ENCODE measurements at places on chromosomes 7 and 10.

DNA sequence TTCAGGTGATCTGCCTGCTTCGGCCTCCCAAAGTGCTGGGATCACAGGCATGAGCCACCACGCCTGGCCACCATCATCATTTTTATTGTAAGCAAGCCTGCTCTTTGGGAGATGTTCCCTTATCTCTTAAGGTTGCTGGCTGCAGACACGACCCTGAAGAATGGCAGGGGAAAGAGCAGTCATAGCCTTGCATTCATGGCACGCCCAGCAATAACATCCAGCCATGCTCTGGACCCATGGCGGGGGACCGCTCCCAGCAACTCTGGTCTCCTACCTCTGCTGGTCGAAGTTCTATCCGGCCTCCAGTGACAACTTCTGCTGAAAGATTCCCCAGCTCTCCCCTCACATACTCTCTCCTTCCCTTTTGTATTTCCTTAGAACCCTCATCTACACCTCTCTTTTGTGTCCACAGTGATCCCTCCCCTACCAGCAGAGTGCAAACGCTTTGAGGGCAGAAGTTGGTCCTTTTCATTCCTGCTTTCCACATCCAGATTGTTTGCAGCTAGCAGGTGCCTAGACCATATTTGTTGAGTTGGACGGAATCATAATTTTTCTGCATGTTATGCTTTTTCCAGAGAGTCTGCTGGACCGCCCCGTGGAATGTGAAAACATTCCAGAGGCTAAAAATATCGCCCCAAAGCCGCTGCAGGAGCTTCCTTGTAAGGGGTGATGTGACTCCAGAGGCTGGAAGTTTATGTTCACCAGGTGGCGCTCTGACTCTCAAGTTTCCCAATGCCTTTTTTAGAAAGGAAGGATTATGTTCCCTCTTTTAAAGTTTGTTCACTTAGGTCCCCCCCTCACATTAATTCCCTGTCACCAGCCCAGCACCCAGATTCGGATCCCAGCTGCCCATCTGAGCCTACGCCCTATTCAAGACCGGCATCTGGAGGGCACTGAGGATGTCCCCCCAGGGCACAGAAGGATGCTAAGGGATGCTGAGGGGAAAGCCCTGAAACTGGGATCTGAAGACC, 4.3 kb upstream of the MARVELD1 start:
- peak; percentile 72 for DNase-seq

DNA sequence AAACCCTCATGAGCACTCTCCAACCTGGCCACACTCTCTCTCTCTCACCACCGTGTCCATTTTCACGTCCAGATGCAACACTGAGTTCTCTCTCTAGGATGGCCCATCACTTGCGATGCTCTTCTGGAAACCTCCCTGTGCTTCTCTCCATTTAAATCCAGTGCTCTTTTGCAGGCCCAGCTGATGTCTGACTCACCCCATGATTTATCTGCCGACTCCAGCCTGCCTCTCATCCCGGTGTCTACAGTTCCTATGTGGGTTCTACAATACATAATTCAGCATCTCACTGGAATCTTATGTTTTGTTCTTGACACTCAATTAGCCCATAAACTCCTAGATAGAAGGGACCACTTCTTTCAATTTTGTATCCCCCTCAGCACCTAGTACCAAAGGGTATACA, 5.0 kb downstream of the TPK1 start:
- no peak for DNase-seq

GRCh38 chr7:70763961-70764691, 367.8 kb upstream of the GALNT17 start:
- DNase-seq = no peak

- DNase-seq = peak; percentile 40
Observed at GRCh38 chr10:78805176-78805575, 263.6 kb upstream of the ZMIZ1 start.

DNA sequence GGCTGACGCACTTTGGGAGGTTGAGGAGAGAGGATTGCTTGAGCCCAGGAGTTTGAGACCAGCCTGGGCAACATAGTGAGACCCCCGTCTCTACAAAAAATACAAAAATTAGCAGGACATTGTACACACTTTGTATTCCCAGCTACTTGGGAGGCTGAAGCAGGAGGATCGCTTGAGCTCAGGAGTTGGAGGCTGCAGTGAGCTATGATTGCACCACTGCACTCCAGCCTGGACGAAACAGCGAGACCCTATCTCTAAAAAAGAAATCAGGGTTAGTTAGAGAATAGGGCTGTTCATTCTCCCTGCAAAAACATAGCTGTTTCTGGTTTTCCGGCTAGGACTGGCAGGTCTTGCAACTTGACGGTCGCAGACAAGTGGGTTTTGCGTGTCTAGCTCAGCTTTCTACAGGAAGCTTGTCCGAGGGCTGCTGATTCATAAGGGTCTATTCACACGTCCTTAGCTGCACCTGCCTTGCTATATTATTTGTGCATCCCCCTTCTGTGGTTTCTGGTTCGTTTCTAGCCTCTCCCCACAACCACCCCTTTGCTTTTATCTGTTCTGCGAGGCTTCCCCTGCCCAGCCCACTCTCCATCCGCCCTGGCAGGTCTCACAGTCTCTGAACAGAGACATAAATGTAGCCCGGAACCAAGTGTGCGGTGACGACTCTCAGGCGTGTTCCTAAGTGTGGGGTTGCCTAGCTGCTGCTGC, 10.7 kb downstream of the AMZ1 start:
- DNase-seq = no peak

GRCh38 chr7:126700807-126701604, 551.7 kb downstream of the GRM8 start:
- peak; percentile 74 for DNase-seq

GRCh38 chr10:100325158-100325557, 4.9 kb downstream of the PKD2L1 start:
- no peak for DNase-seq

GRCh38 chr7:155356323-155357105, 58.8 kb downstream of the INSIG1 start:
- DNase-seq = no peak

DNA sequence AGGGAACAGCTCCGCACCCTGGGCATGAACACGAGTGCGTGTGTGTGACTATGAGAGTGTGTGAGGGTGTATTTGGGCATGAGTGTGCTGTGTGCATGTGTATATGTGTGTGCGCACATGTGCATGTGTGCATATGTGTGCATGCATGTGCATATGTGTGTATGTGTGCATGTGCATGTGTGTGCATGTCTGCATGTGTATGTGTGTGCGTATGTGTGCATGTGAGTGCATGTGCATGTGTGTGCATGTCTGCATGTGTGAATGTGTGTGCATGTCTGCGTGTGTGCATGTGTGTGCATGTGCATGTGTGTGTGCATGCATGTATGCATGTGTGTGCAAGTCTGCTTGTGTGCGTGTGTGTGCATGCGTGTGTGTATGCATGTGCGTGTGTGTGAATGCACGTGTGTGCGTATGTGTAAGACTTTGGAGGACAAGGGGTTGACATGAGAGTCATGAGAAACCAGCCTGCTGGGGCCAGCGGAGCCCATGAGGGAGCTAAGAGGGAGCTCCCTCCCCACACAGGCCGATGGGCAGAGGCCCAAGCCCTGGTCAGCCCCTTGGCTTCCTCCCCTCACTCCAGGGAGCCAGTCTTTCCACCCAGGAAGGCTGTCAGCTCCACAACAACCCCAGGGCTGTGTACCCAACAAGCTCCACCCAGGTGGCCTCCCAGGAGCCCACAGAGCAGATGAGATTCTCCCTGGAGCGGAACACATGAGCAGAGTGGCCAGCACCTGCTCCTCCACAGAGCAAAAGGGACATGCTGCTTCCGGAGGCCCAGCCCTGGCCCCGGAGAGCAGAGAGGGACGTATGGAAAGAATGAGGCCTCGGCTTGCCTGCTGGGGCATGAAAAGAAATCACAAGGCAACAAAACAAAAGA, 142.5 kb upstream of the PPP2R2D start:
- peak; percentile 24 for DNase-seq

DNA sequence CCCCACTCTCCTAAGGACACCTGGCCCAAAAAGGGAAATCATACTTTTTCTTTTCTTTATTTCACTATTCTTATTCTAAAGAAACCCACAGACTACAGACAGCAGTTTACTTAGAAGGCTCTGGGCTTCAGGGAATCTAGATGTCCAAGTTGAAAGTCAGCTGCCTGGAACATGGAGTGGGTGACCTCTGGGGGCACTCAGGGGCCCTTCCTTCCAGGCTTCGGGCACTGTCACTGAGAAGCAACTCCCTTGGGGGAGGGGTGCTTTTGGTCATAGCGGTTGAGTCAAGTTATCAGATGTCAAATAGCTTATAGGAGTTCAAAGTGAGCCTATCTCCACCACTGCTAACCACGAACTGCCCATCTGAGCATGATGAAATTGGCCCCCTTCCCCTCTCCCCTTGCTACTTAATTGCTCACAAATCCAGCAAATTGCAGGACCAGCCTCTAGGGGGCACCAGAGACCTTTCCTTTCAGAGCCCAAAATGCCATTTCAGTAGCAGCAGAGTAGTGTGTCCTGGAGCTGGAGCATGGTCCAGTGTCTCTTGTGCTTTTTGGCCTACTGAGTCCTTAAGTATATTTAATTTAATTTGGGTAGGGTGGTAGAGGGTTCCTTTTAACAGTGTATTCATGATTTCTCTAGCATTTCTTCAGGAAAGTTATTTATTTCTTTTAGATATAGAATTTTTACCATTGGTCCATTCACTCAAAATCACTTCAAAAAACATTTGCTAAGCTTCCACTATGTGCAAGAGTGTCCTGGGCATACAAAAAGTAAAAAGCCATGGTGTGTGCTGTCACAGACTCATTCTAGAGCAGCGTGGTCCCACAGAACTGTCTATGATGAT, 463.8 kb downstream of the KCNMA1 start:
- DNase-seq = peak; percentile 93

DNA sequence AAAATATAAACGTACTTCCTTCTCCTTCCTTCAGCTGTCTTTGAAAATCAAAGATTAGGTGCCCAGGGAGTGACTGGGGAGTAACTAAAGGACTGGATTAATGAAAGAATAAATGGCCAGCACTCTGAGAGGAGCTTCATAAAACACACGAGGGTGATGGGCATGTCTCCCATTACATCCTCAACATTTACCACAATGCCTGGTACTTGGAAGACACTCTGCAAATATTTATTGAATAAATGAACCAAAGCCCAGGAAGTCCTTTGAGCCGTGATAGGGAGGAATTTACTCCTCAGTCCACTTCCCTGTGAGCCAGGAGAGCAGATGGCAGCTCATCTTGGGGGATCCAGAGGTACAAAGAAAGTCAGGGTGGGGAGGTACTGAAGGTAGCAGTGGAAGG, 96.3 kb downstream of the RAB11FIP2 start:
- DNase-seq = no peak

DNA sequence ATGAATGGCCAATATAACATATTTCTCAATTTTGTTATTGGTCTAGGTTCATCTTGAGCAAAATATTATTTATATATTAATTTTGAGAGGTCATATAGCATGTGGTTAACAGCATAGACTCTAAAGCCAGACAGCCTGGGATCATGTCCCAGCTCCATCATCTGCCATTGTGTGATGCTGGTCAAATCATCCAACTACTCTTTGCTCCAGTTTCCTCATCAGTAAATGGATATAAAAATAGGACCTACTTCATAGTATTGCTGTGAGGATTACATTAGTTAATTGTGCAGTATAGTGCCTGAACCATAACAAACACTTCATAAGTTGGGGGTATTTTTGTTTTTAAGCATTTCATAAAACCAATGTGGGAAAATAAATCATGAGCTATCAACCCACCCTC, 199.0 kb downstream of the KIAA1217 start:
- DNase-seq = no peak

- peak; percentile 66 for DNase-seq
Observed at GRCh38 chr10:119608316-119609155, 11.8 kb upstream of the TIAL1 start.

DNA sequence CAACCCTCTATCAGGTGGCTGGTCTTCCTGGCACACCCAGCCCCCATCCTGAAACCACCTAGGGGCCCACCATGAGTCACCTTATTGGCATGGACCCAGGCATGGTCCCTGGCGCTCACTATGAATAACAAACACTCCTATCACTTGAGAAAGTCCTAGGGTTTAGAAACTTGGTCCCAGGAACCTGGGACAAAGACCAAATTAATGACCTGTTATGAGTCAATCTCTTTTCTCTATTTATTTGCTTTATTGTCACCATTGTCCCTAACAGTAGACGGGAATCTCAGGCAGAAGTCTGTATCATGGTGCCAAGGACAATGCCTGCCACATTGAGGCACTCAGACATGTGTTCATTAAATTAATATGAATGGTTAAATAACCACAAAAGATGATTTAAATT, 599.6 kb upstream of the C7orf33 start:
- DNase-seq = no peak

DNA sequence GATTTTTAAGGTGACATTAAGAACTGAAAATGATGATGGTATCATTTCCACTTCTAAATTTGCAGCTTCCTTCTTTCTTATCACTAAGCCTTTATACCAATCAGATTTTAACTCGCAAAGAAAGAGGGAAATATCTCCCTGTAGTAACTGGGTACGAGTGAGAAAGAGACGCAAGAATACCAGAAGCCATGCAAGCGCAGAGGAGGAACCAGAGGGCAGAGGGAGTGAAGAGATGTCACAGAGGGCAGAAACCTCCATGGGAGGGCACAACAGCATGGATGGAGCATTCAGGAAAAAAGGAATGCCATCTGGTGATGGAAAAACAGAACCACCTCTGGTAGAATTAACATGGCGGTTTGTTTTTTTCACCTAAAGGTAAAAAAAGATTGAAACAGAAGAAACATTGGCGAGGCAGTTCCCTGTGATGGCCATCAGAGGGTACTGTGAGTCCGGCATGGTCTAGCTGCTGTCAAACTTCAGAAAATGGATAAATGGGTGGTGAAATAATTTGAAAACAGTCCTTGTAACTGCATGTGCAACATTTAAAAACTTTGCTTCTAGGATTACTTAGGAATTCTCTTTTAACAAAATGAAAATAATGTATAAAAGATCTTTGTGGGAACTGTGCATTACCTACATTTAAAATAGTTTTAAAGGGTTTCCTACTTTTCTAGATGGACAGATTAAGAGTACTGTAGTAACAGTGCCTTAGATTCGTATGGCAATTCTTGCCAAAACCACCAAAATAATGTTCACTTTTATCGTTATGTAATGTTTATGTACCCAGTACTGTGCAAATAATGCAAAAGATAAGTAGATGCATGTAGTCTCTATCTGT, 91.8 kb downstream of the ARHGAP12 start:
- DNase-seq = peak; percentile 55

- DNase-seq = no peak
Observed at GRCh38 chr10:132742837-132743194, 43.1 kb downstream of the NKX6-2 start.

DNA sequence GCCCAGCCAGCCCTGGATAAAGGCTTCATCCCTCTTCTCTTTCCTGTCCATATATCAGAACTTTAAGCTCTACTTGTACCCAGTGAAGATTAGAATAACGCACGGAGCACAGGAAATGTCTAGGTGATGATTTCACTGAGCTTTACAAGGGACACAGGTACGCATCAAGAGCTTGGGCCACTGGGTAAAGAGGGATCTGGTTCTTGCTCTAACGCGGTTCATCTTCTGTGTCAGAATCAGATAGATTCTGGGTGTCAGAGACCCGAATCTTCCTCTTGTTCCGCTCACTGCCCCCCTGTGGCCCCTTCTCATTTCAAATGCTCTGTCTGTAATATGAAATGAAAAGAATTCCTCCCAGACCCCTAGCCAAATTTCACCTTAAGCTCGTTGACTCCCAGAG, 24.7 kb downstream of the IL2RA start:
- DNase-seq = no peak

GRCh38 chr10:32951111-32951510, 6.9 kb downstream of the ITGB1 start:
- no peak for DNase-seq
